AG09309 (cell line): ENCODE measurements at places on chromosomes 16 and 17.

DNA sequence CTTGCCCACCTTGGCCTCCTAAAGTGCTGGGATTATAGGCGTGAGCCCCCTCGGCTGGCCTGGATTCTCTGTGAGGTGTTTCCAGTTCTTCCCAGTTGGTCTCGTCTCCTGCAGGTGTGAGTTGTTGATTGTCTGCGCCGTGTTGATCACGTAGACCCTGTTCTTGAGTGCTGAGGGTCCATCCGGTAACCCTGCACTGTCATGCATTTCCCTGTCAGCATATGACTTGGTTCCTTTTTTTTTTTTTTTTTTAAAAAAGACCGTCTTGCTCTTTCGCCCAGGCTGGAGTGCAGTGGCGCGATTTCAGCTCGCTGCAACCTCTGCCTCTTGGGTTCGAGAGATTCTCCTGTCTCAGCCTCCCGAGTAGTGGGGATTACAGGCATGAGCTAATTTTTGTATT is 17.3 kb downstream of the MGRN1 start:
- DNase-seq, result no peak

- no peak for DNase-seq
These were observed 50.0 kb downstream of the SHISA9 start for GRCh38 chr16:12951392-12951791.

GRCh38 chr17:31339906-31340661 is 18.7 kb upstream of the EVI2A start:
- DNase-seq, result peak; percentile 66

DNA sequence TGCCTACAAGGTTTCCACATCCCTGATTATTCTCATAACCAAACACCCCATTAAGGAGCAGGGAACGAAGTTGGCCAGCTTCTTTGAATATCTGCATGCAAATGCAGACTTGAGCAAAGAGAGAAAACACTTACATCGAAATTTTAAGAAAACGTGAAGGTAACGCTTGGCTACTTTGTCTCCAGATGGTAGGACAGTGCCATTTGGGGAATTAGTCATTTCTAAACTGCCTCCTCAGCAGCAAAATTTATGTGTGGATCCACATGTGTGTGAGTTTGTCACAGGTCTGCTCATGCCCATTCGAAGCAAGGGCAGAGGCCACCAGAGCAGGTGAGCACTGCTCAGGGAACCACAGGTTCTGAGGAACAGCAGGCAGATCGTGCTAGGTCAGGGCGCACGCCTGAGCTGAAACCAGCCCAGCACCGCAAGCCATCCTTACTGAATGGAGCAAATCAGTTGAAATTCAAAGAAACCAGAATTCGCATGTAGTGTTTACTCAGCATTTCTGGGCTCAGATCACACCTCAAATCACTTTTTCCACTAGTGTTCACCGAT is 80.1 kb downstream of the SOCS1 start:
- no peak for DNase-seq

DNA sequence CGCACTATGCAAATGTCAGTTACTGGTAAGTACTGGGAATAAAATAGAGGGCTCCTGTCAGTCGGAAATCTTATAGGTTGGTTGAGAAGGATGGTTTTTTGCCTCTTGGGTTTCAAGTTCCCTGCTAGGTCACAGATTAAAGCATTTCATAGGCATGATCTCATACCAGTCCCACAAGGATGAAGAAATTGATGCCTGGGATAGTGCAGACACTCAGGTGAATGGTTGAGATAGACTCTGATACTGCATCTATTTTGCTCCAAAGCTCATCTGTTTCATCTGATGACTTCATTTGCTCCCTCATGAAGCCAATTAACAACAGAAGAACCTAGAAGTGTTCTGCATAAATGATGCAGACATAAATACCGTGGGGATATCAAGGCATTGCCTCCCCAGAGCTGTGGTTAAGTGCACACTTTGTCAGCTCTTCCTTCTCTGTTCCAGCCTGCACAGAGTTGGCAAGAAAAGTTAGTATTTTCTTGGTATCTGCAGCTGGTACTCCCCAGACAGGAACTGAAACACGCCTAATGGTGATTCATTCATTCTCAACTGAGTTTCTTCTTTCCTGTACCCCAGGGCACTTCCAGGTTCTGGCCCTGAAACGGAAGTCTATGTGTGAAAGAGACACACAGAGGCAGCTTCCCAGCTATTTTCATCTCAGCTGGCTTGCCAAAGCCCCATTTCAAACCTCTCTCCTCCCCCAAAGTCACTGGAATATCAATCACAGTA is 418.3 kb upstream of the SALL1 start:
- DNase-seq, result no peak

GRCh38 chr17:27520491-27521185 is 64.4 kb downstream of the KSR1 start:
- no peak for DNase-seq

DNA sequence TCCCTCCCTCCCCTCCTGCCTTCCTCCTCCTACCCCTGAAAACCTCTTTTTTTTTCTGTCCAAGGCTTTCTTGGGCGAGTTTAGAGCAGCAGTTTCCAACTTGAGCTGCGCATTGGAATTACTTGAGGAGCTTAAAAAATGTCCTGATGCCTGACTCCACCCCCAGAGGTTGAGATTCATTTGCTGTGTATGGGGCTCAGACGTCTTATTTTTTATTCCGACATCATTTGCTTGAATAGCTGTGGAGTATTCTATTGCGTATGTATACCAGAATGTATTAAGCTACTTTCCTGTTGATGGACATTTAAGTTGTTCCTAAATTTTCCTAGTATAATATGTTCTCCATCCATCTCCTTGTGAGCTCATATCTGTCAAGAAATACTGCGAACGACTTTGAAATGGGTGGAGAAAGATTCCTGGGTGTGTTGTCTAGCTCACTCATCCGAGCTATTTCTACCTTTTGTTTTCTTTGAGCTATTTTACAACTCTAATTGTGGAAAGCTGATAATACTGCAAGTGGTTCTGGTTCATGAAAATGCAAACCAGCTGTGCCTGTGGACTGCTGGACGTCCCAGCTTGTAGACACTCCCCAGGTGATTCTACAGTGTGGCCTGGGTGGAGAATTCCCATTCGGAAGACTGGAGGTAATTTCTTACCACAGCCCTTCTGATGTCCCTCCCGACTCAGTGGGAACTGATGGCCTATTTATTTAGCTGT is 40.5 kb downstream of the CMIP start:
- no peak for DNase-seq

GRCh38 chr16:10325783-10326543 is 59.9 kb upstream of the ATF7IP2 start:
- DNase-seq, result no peak

- DNase-seq, result no peak
These were observed 45.7 kb upstream of the SCNN1B start for GRCh38 chr16:23256440-23256839.

- DNase-seq, result no peak
These were observed 21.5 kb upstream of the PHB1 start for GRCh38 chr17:49436174-49436573.

GRCh38 chr16:48356633-48357376 is 28.4 kb downstream of the SIAH1 start:
- DNase-seq, result no peak

- no peak for DNase-seq
These were observed 1472.4 kb upstream of the GOT2 start for GRCh38 chr16:60206516-60206915.

DNA sequence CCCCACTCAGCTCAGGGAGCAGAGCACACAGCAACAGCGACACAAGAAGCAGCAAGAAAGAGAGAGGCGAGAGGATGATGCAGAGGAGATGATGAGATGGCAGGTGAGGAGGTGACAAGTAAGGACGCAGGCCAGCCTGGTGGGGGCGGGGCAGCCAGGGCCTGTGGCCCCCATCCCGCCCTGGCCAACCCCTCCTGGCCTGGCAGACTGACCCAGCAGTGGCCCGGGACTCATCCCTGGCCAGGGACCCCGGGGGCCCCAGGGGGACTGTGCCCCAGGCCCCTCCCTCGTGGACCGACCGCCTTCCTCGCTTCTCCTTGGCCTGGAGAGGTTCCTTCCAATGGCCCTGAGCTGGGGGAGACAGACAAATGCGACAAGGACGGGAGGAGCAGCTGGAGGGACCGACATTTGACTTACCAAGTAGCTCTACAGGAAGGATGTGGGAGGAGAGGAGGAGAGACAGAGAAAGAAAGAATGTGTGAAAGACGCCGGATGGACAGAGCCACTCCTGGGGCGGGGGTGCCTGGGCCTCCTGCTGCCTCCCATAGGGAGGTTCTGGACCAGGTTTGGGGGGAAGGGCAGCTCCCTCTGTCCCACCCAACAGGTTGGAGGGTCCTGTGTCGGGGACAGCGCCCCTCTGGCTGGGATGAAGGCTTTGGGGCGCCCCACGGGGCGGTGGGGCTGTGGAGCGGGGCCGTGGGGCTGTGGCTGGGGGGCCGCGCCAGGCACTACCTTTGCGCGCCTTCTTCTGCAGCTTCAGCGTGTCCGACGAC is 6.8 kb downstream of the MTSS2 start:
- DNase-seq, result no peak

GRCh38 chr17:8706431-8706830 is 38.2 kb downstream of the CCDC42 start:
- DNase-seq, result no peak

DNA sequence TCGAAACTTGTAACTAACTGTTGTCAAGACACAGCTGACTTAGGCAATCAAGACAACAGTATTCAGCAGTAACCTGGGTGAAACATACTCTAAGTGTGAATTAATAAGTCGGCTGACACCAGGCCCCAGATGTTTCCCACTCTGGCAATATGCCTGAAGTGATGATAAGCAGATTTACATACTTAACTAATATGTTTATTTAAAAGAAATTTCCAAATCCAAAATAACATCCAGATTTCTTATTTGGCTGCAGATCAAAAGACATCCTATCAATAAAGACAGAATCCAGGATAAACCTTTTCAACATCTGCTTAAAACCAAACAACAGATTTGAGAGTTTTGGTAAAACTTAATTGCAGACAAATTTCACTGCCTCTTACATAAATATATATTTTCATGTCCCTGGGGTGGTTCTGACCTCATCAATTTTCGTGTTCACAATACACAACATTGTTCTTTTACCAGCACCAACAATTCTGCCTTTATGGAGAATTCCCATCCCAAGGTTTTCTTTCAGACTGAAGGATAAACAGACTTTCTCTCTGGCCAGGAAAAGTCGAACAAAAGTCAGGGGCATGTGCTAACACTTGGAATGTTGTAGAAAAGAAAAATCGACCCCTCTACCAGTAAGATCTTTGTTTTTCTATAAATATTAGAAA is 45.1 kb upstream of the TOX3 start:
- DNase-seq, result no peak

GRCh38 chr16:66996324-66996982 is 8.1 kb downstream of the CES4A start:
- DNase-seq, result peak; percentile 57

- no peak for DNase-seq
These were observed 6.5 kb downstream of the TM4SF5 start for GRCh38 chr17:4777969-4778760.

DNA sequence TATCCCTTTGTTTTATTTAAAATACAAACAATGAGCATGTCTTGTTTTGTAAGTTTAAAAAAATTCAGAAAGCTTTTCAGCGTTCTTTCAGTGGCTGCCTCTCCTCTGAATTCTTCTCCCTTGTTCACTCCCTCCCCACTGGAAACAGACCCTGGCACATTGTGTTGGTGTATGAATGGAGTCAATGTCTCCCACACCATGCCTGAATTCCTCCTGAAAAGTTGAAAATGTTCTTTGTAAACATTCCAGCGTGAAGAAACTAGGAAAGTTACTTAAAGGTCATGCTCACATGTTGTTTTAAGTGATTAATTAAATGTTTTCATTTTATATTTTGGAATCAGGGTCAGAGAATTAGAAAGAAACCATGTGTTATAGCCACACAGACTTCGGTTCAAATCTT is 136.9 kb upstream of the DYNLRB2 start:
- DNase-seq, result no peak

- no peak for DNase-seq
These were observed 115.5 kb upstream of the NLRP1 start for GRCh38 chr17:5699814-5700213.

GRCh38 chr17:11880714-11881113 is 116.6 kb downstream of the ZNF18 start:
- no peak for DNase-seq

DNA sequence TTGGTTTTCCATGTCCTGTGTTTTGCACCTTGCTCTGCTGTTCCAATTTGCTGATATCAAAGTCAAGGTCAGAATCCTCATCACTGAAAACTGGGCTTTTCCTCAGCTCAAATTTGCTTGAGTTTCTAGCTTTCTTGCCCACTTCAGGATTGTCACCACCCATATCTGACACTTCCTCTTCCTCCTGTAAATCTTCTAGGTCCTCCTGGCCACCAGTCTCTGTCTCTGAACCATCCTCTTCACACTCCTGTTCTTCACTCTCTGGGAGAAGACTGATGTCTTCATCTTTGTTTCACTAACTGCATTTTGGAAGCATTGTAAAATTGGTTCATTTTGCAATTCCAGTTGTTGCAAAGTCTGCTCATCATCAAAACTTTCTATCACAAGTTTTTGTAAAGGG is 63.4 kb upstream of the RBL2 start:
- no peak for DNase-seq

GRCh38 chr16:24543949-24544348 is 4.6 kb downstream of the RBBP6 start:
- DNase-seq, result no peak

DNA sequence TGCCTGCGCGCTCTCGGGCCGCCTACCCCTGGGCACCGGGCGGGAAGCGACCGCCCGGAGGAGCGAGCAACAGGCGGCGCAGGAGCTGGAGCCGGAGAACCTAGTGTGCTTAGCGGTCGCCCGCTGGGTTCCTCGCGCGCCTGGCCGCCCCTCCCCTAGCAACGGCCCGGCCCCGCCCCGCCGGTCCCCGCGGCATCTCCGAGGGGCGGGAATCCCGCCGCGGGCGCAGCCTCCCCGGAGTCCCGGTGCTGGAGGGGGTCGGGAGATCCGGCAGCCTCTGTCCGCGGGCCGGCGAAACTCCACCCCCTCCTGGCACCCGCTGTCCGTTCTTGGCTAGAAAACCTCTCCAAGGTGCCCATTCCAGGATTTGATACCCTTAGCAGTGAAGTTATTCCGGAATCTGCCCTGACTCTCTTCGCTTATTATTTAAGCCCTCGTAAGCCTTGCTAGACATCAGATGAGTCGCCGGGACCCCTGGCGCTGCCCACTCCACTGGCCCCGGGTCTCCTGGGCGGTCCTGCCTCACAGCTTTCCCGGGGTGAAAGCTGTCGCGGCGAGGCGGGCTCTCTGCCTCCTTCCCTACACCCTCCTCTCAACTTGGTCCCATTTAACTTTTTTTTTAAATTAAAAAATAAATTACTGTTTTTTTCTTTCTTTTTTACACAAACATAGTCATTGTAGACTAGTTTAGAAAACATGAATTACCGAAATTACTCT is at the start of gene RPRML:
TSS of gene RPRML (minus strand) at position 107 of the 717 bp plus-strand sequence. CDS start 246 bp downstream, outside the sequence.
- DNase-seq, result no peak

- DNase-seq, result no peak
These were observed 6.6 kb upstream of the HEXIM2 start for GRCh38 chr17:45155029-45155428.
